ENCODE measurements at places on chromosomes 7 and 10. TPM values are rescaled to one million over a fixed set of nuclear protein-coding genes. Genes with fewer than 3 reads are reported as not detected.

ADGRA1 gene
- 0.38 TPM for total RNA-seq

MRPL43 gene
- 59.7 TPM for total RNA-seq

GRCh38 chr10:55163388-55163979, 362.5 kb upstream of the PCDH15 start:
- no peak overlapping the region for H3K4me3 ChIP-seq
- H3K4me1 ChIP-seq: no peaks in the 10 kb centered on the region
- no peak for DNase-seq
- H3K27me3 ChIP-seq: no peaks in the 10 kb centered on the region
- H3K36me3 ChIP-seq: no peaks in the 10 kb centered on the region

GRCh38 chr7:82506208-82506607, 62.6 kb upstream of the CACNA2D1 start:
- no peak overlapping the region for H3K27ac ChIP-seq
- H3K27me3 ChIP-seq: no peaks in the 10 kb centered on the region
- no peaks in the 10 kb centered on the region for H3K4me1 ChIP-seq
- DNase-seq: no peak

GRCh38 chr10:132774902-132775863, 10.8 kb downstream of the NKX6-2 start:
- peaks cover 30% of the 10 kb centered on the region for H3K36me3 ChIP-seq
- DNase-seq: no peak
- H3K27ac ChIP-seq: no peak overlapping the region

DNA sequence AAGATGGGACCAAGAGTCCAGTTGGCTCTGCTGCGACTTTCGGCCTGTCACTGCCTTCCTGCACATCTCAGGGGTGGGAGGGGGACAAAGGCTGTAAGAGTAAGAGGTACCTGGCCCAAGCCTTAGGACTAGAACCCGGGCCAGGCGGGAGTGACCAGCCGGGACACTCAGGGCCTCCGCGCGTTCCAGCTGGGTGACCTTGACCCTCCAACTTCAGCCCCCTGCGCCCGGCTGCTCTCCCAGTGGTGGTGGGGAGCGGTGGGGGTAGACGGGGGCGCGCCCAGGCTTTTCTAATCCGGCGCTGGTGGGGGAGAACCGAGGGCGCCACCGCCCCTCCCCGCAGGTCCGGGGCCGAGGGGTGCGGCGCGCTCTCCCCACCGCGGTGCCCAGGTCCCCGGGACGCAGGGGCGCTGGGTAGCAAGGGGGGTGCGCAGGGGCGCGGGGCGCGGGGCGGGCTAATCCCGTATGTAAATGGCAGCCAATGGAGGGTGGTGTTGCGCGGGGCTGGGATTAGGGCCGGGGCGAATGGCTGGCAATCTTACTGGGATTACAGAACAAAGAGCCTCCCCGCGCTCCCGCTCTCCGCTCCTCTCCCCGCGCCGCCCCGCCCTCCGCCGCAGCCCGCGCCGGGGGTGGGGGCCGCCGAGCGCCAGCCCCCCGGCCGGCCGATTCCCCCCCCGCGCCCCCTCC, at the start of gene GTF2IRD1:
Gene GTF2IRD1 (plus strand): TSS at position 585 of the 690 bp plus-strand sequence. CDS start 54,175 bp downstream, outside the sequence.
- peaks cover 17% of the 10 kb centered on the region for H3K4me1 ChIP-seq
- H3K36me3 ChIP-seq: no peaks in the 10 kb centered on the region
- DNase-seq: peak; percentile 77
- H3K4me3 ChIP-seq: peak within 1 kb of the TSS; percentile 72
- peak within 1 kb of the TSS; percentile 77 for H3K27ac ChIP-seq

DNA sequence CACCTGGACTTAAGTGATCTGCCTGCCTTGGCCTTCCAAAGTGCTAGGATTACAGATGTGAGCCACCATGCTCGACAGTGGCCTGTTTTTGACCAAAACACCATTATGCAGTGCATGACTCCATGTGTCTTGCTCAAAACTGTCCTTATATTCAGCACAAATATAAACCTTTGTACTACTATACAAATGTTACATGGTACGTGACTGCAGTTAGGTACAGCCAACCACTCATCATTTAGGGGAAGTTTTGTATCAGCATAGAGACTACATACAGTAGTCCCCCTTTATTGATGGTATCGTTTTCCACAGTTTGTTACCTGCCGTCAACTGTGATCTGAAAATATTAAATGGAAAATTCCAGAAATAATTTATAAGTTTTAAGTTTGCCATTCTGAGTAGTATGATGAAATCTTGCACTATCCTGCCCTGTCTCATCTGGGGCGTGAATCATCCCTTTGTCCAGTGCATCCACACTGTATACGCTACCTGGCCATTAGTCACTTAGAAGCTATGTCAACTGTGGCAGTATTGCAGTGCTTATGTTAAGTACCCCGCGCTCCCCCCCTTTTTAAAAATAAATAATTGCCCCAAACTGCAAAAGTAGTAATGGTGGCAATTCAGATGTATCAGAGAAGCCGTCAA, 23.3 kb upstream of the ZNF282 start:
- no peak overlapping the region for H3K4me3 ChIP-seq
- no peak for DNase-seq
- H3K27me3 ChIP-seq: no peaks in the 10 kb centered on the region
- no peak overlapping the region for H3K27ac ChIP-seq
- no peaks in the 10 kb centered on the region for H3K4me1 ChIP-seq

GRCh38 chr7:148620749-148621359, 30.3 kb downstream of the C7orf33 start:
- no peaks in the 10 kb centered on the region for H3K36me3 ChIP-seq
- no peak for DNase-seq
- H3K27ac ChIP-seq: no peak overlapping the region
- H3K4me3 ChIP-seq: no peak overlapping the region
- peaks cover 13% of the 10 kb centered on the region for H3K4me1 ChIP-seq
- H3K27me3 ChIP-seq: peaks cover 8% of the 10 kb centered on the region

DNA sequence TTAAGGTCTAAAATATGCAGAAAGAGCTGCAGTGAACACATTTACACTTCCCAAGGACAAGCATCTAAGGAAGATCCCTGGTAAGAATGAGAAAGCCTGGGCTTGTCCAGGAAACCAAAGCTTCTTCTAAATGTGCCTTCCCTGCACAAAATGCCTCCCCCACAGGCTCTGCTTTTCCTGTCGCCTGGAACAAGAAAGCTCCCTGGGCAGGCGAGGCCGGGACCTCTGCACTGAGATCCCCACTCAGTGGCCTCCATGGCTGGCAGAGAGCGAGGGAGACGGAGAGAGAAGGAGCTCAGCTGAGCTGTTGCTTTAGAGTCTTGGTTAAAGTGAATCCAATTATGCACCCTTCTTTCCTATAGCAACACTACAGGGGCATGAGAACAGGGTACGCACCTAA, 75.6 kb downstream of the AMZ1 start:
- peak overlapping the region; percentile 90 for H3K27ac ChIP-seq
- H3K4me3 ChIP-seq: no peak overlapping the region
- no peaks in the 10 kb centered on the region for H3K27me3 ChIP-seq
- H3K4me1 ChIP-seq: peaks cover 51% of the 10 kb centered on the region

DNA sequence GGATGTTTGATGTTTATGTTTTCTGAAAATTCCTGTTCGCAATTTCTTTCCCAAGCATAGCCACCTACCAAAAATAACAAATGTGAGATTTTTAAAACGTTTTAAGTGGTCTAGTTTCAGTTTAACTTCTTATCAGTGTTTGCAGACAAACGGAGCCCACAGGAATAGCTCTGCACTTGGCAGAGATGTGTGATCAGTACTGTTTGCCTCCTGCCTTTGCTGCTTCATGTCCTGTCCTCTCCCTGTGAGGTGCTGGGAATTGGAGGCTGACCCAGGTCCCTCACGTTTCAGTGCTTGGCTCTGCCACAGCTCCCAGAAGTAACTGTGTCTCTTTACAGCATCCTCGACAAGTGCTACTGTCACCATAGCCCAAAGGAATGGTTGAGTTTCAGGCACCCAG, 1.2 kb downstream of the UCN3 start:
- H3K36me3 ChIP-seq: no peaks in the 10 kb centered on the region
- no peak for DNase-seq
- H3K27ac ChIP-seq: no peak overlapping the region
- H3K4me1 ChIP-seq: no peaks in the 10 kb centered on the region
- peaks cover 7% of the 10 kb centered on the region for H3K27me3 ChIP-seq
- no peak overlapping the region for H3K4me3 ChIP-seq

DNA sequence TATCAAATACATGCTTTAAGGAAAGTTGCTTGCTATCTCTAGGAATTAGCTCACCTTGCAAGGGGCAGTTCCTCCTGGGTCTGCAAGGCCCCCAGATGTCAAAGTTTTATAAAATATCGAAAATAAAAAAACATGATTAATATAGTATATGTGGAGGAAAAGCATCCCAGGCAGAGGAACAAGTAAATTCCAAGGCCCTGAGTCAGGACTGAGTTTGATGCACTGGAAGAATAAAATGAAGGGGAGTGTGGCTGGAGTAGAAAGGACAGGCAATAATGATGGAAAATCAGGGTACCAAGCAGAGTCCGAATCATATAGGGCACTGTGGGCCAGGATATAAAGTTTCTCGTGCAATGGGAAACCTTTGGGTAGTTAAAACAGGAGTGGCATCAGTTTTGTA, 112.4 kb upstream of the EEPD1 start:
- no peaks in the 10 kb centered on the region for H3K27me3 ChIP-seq
- DNase-seq: no peak
- H3K4me3 ChIP-seq: no peak overlapping the region
- peaks cover 69% of the 10 kb centered on the region for H3K4me1 ChIP-seq
- H3K36me3 ChIP-seq: no peaks in the 10 kb centered on the region
- H3K27ac ChIP-seq: peak overlapping the region; percentile 87

- no peaks in the 10 kb centered on the region for H3K27me3 ChIP-seq
- no peak overlapping the region for H3K4me3 ChIP-seq
- no peak overlapping the region for H3K27ac ChIP-seq
- H3K36me3 ChIP-seq: no peaks in the 10 kb centered on the region
- no peaks in the 10 kb centered on the region for H3K4me1 ChIP-seq
Observed at GRCh38 chr7:131250331-131250730, 77.3 kb upstream of the MKLN1 start.

GRCh38 chr10:76523246-76523645, 1091.8 kb downstream of the LRMDA start:
- H3K36me3 ChIP-seq: no peaks in the 10 kb centered on the region
- H3K4me1 ChIP-seq: no peaks in the 10 kb centered on the region
- no peak overlapping the region for H3K27ac ChIP-seq
- H3K4me3 ChIP-seq: no peak overlapping the region

DNA sequence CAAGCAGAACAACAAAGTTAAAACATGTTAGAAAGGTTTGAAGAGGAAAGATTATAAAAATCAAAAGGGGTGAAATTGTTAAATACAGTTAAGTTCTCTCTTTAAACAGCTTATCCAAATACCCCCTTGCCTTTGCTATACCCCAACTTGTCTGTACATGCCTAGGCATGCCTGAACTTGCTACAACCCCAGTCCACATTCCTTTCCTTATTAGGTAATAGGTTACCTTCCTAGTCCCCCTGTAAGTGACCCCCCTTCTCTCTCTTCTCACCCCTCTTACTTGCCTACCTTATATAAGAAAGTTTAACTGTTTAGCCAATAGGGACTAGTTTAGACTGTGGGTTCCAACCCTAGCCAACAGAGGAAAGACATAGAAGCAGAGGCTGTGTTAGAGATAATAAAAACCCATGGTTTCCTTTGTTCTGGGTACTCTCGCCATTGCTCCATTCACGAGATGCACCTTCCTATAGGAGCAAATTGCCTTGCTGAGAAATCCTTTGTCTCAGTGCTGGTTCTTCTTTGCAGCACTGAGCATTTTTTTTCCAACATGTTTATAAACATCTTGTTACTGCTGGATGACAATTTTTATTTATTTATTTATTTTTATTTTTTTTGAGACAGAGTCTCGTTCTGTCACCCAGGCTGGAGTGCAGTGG, 282.2 kb upstream of the GALNT17 start:
- no peak overlapping the region for H3K27ac ChIP-seq
- H3K4me1 ChIP-seq: no peaks in the 10 kb centered on the region
- H3K36me3 ChIP-seq: no peaks in the 10 kb centered on the region
- no peak for DNase-seq
- H3K27me3 ChIP-seq: no peaks in the 10 kb centered on the region
